ENCODE measurements at places on chromosomes 4 and X.

DNA sequence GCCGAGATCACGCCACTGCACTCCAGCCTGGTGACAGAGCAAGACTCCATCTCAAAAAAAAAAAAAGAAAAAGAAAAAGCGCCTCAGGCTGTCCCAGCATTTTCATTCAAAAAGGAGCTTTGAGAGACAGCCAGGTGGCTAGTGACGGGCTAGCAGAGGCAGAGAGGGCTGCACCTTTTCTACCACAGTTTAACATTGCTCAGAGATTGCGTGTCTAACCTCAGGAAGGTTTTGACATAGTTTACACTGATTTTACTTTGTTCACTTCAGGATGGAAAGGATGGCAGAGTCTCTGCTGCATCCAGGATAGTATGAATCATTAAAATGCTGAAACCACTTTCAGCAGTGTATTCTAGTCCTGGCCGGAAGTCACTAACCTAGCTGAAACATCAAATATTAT lies 28.1 kb downstream of the ZFP42 start:
- no peak for DNase-seq

DNA sequence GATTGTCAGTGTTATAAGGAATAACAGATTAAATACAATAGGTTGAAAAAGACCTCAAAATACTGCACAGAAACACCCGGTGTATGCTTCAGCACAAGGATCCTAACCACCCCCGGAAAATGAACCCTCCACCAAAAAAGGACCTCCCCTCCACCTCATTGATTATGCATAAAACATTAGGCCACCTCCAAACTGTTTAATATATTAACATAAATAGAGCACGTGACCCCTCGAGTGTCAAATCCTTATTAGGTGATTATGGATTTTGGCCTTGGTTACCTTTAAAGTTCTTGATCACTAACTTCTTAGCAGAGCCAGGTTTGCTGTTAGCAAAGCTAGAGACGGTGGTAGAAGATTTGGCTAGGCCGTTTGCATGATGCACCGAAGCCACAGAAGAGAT lies 958 bp downstream of the CUL4B start:
- no peak for DNase-seq

DNA sequence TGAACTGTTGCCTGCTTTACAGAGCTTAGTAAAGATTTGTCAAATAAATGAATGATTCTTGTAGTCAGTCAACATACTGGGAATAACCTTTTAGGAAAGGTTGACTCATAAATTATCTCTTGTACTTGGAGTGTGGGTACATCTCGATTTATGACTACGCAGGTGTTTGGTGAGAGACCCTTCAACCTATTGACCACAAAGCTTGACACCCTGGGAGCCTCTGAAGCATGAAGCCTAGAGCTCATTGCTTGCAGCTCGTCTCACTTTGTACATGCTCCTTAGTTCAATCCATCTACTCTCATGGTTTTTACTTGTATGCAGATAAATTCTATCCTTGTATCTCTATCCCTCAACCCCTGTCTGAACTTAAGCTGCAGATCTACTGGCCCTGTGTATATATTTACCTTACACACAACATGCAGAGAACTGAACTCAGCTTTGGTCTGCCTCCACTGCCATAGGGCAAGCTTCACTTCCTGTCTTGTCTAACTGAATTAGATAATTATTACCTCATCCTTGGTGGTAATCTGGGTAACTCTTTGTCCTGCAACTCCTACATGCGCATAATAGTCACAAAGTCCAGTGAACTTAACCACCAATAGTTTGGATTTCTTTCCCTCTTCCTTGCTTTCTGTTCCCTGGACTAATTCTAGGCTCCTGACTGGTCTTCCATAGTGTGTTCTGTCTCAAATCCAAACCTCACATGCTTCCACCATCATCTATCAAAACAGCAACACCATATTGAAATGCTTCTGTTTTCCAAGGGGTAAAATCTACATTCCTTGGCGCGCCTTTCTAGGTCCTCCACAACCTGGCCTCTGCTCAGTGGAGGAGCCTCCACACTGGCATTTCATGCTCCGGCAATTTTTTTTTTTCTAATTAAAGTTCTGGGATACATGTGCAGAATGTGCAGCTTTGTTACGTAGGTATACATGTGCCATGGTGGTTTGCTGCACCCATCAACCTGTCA lies 32.2 kb upstream of the FAT1 start:
- DNase-seq: peak; percentile 13

DNA sequence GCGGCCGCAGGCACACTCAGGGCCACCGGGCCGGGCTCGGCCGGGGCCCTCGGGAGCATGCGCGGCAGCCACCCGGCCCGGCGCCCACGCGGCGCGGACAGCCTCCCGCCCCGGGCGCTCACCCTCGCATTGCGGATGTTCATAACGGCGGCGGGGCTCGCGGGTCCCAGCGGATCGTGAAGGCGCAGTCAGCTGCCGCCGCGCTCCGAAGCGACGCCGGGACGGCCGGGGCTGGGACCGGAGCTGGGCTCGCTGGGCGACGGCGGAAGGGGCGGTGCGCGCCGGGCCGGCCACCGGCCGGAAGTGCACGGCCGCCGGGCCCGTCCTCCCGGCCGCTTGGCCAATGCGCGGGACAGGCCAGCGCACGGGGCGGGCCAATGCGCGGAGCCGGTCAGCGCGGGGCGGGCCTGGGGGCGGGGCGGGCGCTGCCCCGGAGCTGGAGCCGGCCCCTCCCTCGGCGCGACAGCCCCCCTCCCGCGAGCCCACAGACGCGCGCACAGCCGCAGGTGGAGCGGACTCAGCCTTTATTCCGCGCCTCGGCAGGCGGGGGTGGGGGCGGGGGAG lies at the start of gene NAA10:
Gene NAA10, minus strand, starts transcription at position 276 of the 564 bp plus-strand sequence. Its CDS starts 133 bp downstream, at position 143.
- peak; percentile 78 for DNase-seq

- no peak for DNase-seq
Observed at GRCh38 chr4:182929296-182929695, 12.1 kb upstream of the DCTD start.

DNA sequence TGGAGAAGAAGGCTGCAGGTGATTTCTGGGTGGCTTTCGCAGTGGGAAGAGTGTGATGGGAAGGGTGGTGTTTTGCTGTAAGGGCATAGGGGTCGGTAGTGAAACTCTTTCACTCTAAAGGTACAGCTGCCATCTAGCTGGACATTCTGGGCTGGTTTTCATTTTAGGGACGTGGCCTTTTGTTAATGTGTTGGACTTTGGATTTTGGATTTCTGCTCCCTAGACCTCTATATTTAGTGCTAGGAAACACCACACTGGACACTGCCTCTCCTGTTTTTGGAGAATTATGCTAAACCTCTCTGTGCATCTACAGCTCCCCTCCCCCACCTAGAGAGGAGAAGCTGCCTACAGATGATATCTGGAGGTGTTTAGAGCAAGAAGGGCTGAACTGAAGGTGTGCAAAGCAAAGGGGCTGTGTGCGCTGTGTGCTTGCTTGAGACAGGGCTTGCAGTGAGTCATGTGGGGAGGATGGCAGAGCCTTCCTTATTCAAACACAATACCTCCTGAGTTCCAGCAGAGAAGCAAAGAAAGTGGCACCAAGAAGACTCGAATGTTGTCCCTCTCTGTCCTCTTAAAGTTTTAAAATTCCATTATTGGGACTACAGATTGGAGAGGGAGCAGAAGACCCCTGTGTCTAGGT lies 47.9 kb downstream of the STARD8 start:
- no peak for DNase-seq

- DNase-seq: no peak
Observed at GRCh38 chr4:186999686-187000085, 276.0 kb upstream of the FAT1 start.

- no peak for DNase-seq
Observed at GRCh38 chr4:53121264-53121865, 244.5 kb downstream of the SCFD2 start.

- no peak for DNase-seq
Observed at GRCh38 chr4:73589887-73590801, 30.1 kb downstream of the RASSF6 start.

- DNase-seq: no peak
Observed at GRCh38 chr4:174358410-174358809, 74.7 kb downstream of the CEP44 start.

- no peak for DNase-seq
Observed at GRCh38 chrX:50483283-50483682, 12.7 kb upstream of the DGKK start.

GRCh38 chrX:23855569-23855968 lies 52.2 kb downstream of the APOO start:
- no peak for DNase-seq

DNA sequence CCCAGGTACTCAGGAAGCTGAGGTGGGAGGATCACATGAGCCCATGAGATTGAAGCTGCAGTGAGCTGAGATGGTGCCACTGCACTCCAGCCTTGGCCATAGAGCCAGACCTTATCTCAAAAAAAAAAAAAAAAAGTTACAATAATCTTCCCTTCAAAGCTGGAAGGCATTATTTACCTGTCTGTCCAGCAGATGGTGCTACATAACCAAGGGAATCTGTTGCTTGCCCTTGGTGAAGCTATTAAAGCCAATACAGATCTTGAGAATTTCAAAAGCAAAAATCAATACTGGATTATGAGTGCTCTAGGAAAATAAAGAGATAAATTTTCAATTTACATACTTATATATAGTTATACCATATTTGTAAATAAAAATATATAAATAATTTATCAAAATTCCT lies 25.9 kb downstream of the PKD2 start:
- peak; percentile 20 for DNase-seq

DNA sequence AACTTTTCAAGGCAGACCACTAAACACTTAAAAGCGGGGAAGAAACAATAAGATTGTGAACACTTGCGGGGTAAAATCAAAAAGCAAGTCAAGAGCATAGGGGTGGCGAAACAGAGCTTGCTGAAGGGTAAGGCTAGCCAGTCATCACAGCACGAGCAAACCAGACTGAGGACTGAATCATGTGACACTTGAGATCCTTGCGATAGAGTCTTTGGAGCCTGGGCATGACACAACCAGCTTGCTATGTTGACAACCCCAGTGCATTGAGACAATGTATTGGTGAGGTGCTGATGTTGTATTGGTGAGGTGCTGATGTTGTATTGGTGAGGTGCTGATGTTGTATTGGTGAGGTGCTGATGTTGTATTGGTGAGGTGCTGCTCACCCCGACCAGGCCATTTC lies 72.3 kb downstream of the SLIT2 start:
- no peak for DNase-seq

DNA sequence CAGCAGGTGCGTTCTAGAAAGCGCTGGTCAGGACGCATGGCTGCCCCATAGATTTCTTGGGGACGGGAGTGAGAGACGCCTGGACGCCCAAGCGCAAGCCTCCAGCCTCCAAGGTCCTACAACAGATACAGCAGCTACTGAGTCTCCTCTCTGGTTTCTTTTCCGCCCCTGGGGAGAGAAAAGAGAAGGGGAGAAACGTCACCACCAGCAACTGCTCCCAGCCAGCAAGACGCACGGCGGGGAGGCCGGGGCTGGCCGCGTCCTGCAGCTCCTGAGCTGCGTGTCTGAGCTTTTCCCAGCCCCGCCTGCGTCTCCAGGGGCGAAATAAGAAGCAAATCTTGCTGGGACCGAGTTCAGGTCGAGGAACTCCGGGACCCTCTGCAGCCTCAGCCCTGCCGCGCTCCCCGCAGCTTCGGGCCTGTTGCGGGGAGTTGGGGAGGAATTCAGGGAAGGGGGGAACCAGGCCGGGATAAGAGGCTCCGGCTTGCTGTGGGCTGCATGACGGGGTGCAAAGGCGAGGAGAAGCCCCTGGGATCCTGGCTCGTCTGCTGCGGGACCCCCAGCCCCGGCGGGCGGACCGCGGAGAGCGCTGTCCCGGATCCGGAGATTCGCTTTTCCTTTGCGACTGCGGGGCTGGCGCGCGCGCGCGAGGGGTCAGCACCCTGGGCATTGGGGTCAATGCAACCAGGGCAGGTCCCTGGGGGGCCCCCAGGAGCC lies 6.8 kb upstream of the SHOX start:
- no peak for DNase-seq

DNA sequence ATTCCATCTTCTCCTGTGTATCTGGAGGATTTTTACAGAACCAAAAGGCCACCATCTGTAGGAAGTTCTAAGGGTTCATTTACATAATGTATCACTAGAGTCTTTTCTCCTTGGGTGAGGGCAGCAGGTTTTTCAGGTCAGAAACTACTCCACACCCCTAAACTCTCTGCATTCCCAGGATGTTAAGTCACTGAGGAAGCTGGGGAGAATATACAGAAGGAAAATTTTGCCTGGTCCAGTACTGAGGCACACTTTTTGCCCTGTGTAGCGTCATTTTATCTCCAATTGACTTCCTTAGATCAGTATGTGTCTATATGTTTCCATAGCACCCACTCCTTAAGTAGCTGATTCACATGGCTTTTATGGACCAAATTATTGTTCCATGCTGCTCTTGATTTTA lies 17.0 kb downstream of the XKRX start:
- no peak for DNase-seq

- DNase-seq: no peak
Observed at GRCh38 chr4:94959307-94959706, 201.6 kb downstream of the BMPR1B start.

GRCh38 chr4:15657366-15657765 lies 2.2 kb upstream of the FBXL5 start:
- DNase-seq: no peak

GRCh38 chr4:79852305-79852730 lies 220.7 kb downstream of the ANTXR2 start:
- DNase-seq: no peak

GRCh38 chr4:182264139-182264752 lies 21.0 kb downstream of the TENM3 start:
- no peak for DNase-seq

GRCh38 chr4:36081185-36081584 lies 163.1 kb downstream of the ARAP2 start:
- DNase-seq: no peak
